RWPE1 (cell line): ENCODE measurements at places on chromosomes 5 and 9.

GRCh38 chr5:170560938-170561337 lies 57.1 kb downstream of the KCNIP1 start:
- no peak for DNase-seq

GRCh38 chr5:116343961-116344360 lies 230.7 kb downstream of the SEMA6A start:
- DNase-seq, result no peak

- DNase-seq, result no peak
Measured at GRCh38 chr5:73629456-73629855, 3.5 kb downstream of the ARHGEF28 start.

DNA sequence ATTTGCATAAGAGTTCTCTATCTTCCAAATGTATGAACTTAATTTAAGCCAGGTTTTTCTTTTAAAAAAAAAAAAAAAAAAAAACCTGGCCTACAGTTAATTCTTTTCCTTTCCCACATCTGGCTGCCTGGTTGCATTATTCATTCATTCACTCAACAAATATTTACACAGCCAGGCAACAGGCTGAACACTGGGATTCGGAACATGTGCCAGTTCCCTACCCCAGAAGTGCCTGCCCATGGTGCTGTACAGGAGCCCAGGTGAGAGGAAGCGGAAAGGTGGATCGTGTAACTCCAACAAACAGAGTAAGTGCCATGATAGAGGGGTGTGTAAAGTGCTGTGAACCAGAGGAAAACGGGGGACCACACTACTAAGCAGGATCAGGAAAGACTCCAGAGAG lies 93.6 kb downstream of the CDK5RAP2 start:
- DNase-seq, result no peak

GRCh38 chr5:102547141-102548035 lies 48.6 kb upstream of the SLCO6A1 start:
- no peak for DNase-seq
